ENCODE measurements at places on chromosomes 1 and 21.

DNA sequence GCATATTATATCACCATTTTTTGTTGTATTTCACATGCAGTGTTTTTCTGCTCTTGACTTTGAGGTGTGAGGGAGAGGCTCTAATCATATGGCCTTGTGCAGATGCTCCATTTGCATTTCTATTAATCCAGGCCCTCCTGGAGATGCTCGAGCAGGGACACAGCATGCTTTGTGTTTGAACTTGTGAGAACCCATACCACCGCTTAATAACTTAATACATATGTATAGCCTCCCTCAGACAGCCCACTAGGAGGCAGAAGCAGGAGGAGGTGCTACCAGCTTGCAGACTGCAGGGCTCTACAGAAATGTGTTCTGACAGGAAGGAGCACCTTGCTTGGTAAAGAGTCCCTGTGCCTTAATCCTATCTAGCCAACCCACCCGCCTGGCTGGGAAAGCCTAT is 155.2 kb downstream of the BARHL2 start:
- no peak for DNase-seq

DNA sequence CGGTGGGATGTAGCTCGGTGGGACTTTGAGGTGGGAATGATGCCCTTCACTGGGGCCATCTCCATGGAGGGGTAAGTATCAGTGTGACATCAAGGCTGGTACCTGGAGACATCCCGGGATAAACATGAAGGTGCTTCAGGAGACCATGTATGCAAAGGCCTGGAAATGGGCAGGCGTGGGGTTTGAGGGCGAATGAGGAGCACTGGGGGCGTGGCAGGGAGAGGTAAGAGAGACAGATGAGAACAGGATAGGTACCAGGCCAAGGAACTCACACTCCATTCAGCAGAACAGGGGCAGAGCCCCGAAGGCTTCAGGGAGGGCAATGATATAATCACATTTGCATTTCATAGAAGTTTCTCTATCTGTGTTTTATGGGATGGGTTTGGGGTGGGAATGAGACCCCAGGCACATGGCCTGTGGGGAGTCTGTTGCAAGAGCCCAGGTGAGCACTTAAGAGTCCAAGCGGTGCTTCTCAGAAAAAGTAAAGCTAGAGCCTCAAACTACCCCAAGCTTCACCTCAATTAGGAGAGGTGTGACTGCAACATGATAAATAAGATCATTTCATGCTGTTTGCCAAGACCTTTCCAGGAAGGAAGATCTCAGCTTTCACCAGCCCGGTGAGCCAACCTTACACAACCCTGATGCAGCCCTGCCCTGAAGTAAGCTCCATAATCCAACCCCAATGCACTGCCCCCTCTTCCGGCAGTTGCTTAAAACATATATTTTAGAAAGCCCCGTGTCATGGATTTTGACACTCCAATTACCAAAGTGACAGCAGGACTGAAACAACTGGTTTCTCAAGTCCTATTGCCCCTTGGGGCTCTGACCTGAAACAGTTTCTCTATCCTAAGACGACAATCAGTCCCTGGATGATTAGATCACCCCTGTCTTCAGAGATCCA is 7.4 kb downstream of the S100A9 start:
- DNase-seq = no peak

DNA sequence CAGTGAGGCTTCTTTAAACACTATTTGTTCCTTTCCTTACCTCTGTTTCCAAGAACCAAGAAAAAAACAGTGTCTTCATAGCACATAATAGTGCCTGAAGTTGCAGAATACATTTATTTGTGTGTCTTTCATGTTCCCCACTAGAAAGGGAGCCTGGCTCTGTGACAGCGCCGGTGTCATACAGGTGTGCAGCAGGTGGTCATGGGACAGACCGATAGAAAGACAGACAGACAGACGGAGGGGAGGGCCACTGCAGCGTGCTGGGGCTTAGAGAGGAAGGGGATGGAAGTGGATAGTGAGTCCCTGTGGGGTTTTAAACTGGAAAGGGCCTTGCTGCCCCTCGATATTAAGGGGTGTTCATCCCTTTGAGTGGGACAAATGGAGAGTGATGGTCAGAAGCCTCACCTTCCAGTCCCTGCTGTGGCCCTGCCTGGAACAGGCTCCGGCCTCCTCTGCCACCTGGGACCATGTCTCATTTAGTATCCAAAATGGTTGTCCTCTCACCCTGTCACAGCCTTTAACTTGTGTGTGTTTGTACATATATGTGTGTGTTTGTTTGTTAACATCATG is 152.9 kb downstream of the PGBD5 start:
- no peak for DNase-seq

DNA sequence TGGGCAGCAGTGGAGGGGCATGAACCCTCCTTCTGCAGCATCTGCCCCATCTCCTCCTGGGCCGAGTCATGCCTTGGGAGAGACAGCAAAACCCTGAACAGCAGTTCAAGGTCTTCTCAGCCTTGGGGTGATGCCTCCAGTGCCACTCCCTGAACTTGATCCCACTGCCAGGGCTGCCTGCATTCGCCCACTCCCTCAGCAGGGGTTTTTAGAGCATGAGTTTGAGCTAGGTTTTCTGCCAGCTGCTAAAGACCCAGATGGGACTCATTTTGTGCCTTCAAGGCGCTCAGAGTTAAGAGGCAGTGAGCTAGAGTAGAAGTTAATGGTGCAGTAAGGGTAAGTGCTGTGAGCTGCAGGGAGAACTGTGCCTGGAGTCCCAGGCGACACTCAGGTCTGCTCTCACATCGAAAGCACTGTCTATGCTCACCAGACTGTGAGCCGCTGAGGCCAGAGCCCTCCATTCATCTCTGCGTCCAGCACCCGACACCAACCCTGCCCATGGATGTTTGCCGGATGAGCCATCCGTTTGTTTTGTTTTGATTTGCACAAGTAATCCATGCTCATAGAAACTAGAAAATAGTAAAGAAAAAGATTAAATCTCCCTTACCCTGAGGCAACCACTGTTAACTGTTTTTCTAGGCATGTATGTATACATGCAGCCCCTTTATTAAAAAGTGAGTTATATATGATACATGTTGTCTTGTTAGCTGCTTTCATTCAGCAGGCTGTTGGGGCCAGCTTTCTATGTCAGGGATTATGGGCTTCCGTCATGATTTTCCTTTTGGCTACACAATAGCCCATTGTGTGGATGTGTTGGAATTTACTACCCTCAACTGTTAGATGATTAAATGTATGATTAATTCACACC is 67.8 kb downstream of the VPS26C start:
- no peak for DNase-seq

DNA sequence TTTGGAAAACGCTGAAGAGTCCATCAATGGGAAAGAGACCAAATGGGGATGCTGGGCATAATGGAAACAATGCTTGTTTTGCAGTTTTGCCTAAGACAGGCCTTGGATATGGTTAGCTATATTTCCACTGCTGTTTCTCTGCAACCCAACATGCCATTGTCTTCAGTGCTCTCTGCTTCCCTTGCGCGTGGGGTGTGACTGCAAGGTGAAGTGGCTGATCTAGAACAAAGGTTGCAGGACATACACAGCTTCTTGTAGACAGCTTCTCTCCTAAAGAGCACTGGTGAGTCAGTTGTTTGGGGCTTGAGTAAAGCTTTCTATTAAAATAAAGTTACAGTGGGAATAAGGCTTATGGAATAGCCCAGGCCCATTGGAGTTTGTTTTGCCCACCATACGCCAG is 33.0 kb downstream of the RUNX1 start:
- no peak for DNase-seq

GRCh38 chr1:168408884-168409283 is 128.2 kb downstream of the TBX19 start:
- peak; percentile 76 for DNase-seq

- peak; percentile 82 for DNase-seq
Measured at GRCh38 chr1:235367000-235367908, at the start of gene TBCE. TBCE (plus strand) TSS chr1:235367427; CDS start chr1:235380050, 12,623 bp downstream.

DNA sequence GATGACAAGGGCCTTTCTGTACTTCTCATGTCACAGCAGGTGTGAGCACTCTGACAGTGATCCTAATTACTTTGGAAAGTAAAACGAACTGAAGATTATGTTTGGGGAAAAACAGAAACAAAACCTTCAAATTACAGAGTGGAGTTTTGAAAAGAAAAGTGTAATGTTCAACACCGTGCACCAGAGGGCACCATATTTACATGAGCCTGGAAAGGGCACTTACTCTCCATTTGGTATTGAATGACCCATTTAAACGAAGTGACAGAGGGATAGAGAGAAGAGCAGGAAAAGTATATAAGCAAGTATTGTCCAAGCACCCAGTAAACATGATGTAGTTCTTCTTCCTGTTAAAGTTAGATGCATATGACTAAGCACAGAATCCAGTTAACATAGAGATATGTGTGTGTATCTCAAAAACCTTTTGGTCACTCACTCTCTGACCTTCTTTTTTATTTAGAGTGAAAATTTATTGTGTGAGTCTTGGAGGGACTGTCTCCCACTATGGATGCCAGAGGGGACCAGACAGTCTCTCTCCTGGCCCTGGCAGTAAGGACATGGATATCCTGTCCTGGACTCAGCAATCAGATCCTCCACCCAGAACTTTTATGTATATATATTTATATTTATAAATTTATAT is 3.8 kb upstream of the RGSL1 start:
- DNase-seq = peak; percentile 19

- no peak for DNase-seq
Measured at GRCh38 chr1:43446388-43446740, 7.4 kb downstream of the HYI start.
